Progenitor cell of endocrine pancreas (in vitro differentiated cells): ENCODE measurements at places on chromosomes 12 and 14. TPM values are rescaled to one million over a fixed set of nuclear protein-coding genes. Genes with fewer than 3 reads are reported as not detected.

The RFLNA gene
- total RNA-seq, result 19.0 and 20.8 TPM in 2 replicates

The ACOT4 gene
- total RNA-seq, result 1.3 and 1.5 TPM in 2 replicates

The FSCB gene
- not detected in 2 replicates for total RNA-seq

The CLEC4D gene
- total RNA-seq, result 0.14 TPM in 1 of 2 replicates, not detected in the other

DNA sequence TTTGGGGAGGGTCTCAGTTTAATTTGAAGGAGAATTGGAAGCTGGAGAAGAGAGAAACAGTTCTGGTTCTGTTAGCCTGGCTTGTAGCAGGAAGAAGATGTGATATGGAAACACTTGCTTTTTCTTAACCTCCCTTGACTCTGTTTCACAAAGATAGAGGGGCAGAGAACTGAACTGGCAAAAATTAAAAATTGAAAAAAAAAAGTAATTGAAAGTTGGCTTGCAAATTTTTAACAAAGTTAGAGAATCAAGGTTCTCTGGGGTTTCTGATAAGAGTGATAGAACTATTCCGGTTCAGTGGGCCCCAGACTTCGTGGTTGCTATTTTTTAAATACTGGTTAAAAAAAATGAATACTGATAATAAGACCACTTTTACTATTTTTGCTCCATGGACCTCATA, 2.8 kb downstream of the CRADD start:
- H3K36me3 ChIP-seq, result peaks cover 2% of the 10 kb centered on the region
- DNase-seq, result no peak
- peaks cover 18% of the 10 kb centered on the region for H3K4me1 ChIP-seq
- no peaks in the 10 kb centered on the region for H3K27me3 ChIP-seq
- no peak overlapping the region for H3K4me3 ChIP-seq

DNA sequence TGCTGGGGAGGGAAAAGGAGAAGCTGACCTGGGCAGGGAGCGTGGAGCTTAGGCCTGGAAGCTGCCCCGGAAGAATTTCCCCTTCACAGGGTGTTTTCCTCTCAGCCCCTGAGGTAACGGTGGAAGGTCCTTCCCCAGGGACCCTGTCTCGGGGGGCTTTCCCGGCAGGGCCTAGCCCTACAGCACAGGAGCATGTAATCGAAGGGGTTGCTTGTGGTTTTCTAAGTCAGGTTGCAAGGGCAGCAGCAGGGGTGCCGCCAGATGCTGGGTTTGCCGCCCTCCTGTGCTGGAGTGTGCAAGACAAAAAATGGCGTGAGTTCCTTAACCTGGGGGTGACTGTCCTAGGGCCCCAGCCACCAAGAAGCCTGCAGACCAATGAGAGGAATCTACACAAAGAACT, 1.6 kb upstream of the KRT74 start:
- H3K4me1 ChIP-seq, result no peaks in the 10 kb centered on the region
- H3K36me3 ChIP-seq, result no peaks in the 10 kb centered on the region
- DNase-seq, result no peak
- H3K27me3 ChIP-seq, result peaks cover 48% of the 10 kb centered on the region
- no peak overlapping the region for H3K27ac ChIP-seq
- H3K4me3 ChIP-seq, result no peak overlapping the region

- H3K4me3 ChIP-seq, result no peak overlapping the region
- peaks cover 5% of the 10 kb centered on the region for H3K4me1 ChIP-seq
- H3K36me3 ChIP-seq, result no peaks in the 10 kb centered on the region
- no peak for DNase-seq
- H3K27me3 ChIP-seq, result peaks cover 23% of the 10 kb centered on the region
These were observed 21.4 kb upstream of the CMKLR1 start for GRCh38 chr12:108360487-108360886.

GRCh38 chr14:95922080-95922479, 45.4 kb downstream of the TUNAR start:
- no peaks in the 10 kb centered on the region for H3K36me3 ChIP-seq
- DNase-seq, result no peak
- no peak overlapping the region for H3K27ac ChIP-seq
- no peaks in the 10 kb centered on the region for H3K27me3 ChIP-seq
- H3K4me3 ChIP-seq, result no peak overlapping the region
